ENCODE measurements at places on chromosomes 13 and 19.

DNA sequence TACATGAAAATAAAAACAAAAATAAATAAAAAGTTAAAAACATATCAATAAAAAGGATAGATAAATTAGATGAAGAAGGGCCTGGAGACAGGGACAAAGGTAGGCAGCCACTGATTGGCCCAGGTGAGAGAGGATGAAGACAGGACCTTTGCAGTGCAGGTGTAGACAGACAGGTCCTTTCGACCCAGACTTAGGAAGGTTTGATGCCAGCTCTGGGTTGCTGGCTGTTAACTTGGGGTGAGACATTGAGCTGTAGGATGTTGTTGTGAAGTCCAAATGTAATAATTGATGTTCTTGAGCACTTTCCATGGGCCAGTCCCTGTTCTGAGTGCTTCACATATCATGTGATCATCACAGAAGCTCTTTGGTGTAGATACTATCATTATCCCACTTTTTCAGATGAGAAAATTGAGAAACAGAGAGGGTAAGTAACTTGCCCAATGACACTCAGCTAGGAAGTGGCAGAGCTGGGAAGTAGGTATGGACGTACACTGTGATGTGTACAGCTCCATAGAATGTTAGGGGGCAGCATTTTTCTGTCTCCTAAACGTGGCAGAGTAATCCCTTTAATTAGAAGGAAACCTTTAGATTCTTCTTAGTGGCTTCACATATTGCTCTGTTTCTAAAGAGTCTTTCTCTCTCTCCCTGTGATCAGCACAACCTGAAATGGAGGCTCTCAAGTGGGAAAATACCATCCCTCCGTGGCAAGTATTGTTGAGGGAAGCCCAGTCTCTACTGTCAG, 76.0 kb upstream of the STK24 start:
- no peak overlapping the region for H3K27ac ChIP-seq
- peaks cover 4% of the 10 kb centered on the region for H3K27me3 ChIP-seq
- H3K4me1 ChIP-seq, result peaks cover 2% of the 10 kb centered on the region
- H3K36me3 ChIP-seq, result peaks cover 3% of the 10 kb centered on the region
- no peak for DNase-seq

GRCh38 chr19:19421299-19421696, 15.8 kb downstream of the GATAD2A start:
- DNase-seq, result no peak
- peaks cover 40% of the 10 kb centered on the region for H3K4me1 ChIP-seq
- H3K36me3 ChIP-seq, result no peaks in the 10 kb centered on the region
- peak overlapping the region; percentile 52 for H3K27ac ChIP-seq
- peaks cover 2% of the 10 kb centered on the region for H3K27me3 ChIP-seq

DNA sequence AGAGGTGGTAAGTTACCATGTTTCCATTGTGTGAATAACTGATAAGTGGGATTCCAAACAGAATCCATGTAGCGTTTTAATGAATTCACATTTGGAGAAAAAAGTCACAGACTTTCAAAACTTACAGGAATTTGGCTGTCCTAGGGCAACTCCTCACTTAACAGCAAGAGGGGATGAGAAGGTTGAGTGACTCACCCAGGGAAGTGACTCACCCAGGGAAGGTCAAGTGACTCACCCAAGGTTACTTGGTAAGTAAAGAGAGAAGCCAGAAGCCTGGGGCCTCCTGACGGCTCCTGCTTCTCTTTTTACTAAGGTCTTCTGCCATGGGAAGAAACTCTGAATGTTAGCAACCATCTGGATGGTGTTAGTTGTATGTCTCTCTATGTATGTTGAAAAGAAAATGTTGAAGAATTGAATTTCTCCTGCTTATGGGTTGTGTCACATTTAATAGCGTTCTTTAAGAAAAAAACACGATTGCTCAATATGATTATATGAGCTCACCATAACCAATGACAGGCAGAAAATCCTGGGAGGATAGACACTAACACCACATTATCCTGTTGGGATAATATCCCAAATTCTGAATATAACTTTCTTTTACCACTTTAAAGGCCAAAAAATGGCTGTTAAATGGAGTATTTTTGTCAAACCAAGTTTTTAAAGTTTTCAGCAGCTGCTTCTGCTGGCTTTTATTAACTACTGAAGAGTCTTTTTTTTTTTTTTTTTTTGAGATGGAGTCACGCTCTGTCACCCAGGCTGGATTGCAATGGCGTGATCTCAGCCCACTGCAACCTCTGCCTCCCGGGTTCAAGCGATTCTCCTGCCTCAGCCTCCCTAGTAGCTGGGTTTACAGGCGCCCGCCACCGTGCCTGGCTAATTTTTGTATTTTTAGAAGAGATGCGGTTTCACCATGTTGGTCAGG, 195.6 kb downstream of the GGACT start:
- H3K27ac ChIP-seq, result no peak overlapping the region
- peaks cover 7% of the 10 kb centered on the region for H3K4me1 ChIP-seq
- no peaks in the 10 kb centered on the region for H3K36me3 ChIP-seq
- DNase-seq, result no peak

DNA sequence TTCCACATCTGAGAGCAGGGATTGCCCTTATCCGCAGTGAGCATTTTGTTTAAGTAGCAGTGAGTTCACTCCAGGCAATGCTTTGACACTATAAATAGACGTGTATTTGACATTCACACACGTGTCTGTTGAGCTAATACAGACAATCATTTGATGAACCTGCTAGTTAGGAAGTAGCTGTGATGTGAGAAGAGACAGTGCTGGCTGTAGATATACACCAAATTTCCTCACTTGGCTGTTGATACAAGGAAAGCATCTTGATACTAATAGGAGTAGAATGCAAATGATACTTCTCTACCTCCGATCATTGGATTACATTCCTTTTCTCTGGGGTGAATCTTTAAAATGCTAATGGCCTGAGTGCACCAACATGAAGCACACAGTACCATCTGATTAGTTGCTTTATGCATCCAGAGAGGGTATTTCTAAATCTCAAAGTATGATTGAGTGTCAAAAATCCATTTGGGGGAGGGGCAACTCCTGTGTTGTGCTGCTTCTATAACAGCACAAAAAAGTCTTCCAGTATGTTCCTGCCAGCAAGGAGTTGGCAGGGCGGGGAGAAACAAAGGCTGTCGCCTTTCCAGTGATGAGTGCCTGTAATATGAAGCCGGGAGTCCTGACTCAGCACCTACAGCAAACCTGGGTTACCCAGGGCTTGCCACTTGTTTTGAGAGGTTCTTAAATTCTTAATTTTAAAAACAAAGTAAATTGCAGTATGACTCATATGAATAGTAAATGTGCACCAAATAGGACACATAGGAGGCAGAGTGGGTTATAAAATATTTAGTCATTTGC, 7.0 kb downstream of the CUL4A start:
- H3K27me3 ChIP-seq, result no peaks in the 10 kb centered on the region
- DNase-seq, result no peak
- peaks cover 14% of the 10 kb centered on the region for H3K4me1 ChIP-seq
- no peak overlapping the region for H3K4me3 ChIP-seq
- no peaks in the 10 kb centered on the region for H3K36me3 ChIP-seq
